ENCODE measurements at places on chromosomes 3 and 15.

GRCh38 chr3:52221141-52221562 lies 4.3 kb downstream of the TLR9 start:
- DNase-seq, result no peak

DNA sequence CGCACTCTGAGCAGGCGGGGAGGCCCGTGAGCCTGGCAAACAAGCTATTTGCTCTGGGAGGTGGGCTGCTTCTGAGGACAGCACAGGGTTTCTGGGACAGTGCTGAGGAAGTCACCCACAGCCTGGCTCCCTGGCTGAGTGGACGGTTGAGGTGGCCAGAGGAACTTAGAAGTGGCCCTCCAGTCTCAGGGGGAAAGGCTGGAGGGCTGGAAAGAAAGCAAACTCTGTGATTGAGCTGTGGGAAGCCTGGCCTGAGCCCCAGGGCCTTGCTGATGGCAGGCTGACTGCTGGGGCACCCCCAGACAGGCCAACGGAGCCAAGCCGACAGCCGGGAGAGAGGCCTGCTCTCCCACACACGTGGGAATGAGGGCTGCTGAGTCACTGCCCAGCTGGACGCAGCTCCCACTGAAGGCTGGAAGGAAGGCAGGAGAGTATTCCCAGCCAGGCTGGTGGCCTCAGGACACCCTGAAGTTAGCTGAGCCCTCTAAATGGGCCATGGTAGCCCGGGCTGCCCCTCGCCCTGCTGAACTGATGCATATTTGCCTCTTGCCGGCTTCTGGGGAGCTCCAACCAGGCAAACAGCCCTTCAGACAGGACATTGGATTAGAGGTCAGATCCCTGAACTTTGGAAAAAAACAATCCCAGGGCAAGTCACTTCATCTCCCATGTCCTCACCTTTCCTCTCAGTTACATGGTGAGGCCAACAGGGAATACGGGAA lies 98.0 kb upstream of the TLE3 start:
- no peak for DNase-seq

GRCh38 chr3:25910997-25911396 lies 121.1 kb downstream of the OXSM start:
- DNase-seq, result no peak

DNA sequence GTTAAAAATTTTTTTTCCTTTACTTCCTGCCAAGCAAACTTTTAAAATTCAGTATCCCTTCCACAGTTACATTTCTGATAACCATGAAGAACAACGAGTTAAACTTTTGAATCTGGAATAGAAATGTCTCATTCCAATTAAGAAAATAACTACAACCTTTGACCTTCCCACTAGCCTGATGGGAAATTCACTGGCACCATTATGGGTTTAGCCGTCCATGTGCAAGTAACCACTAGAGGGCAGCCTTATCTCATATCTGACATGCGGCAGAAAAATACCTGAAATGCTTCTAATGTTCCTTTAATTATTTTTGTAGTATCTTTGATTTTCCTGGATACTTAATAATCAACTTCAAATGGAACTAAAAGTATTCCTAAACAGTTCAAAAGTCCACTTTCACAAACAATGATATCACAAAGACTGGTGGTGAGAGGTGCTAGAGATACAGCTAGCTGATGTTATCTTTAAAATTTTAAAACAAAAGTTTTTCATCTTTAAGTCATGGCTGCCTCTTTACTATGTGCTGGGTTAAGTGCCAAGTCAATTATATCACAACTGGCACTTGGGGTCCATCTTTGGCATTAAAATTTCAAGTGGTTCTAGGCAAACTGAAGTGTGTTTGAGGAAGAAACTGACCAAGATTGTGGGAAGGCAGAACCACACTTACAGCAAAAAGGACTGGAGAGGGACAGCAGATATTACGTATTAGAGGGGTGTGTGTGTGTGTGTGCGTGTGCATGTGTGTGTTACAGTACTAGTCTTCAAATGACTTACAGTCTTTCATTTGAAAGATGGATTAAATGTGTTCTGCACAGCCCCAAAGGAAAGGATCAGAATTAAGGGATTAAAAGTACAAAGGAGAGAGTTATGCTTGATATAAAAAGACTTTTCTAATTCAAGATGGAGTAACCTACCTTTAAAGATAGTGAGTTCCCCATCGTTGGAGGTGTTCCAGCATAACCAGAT lies 107.1 kb upstream of the ICE2 start:
- DNase-seq, result peak; percentile 53

DNA sequence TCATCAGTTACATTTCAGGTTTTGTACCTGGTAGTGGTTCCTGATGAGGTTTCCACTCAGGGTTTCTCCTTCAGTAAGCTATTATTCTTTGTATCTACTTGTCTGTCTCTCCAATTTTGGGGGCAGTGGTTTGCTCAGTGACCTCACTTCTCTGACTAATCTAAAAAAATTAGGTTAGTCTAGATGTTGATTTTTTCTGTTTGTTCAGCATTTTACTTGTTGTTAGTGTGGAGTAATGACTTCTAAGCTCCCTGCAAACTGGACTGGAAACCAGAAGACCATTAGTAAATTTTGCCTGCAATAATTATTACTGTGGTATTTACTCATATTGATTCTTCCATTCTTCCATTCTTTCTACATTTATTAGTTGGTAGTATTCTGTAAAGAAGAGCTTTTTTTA lies 139.4 kb downstream of the SPATA16 start:
- DNase-seq, result no peak

GRCh38 chr3:9732080-9732739 lies 675 bp downstream of the BRPF1 start:
- no peak for DNase-seq

GRCh38 chr3:46321461-46322104 lies 32.3 kb upstream of the CCR2 start:
- no peak for DNase-seq

DNA sequence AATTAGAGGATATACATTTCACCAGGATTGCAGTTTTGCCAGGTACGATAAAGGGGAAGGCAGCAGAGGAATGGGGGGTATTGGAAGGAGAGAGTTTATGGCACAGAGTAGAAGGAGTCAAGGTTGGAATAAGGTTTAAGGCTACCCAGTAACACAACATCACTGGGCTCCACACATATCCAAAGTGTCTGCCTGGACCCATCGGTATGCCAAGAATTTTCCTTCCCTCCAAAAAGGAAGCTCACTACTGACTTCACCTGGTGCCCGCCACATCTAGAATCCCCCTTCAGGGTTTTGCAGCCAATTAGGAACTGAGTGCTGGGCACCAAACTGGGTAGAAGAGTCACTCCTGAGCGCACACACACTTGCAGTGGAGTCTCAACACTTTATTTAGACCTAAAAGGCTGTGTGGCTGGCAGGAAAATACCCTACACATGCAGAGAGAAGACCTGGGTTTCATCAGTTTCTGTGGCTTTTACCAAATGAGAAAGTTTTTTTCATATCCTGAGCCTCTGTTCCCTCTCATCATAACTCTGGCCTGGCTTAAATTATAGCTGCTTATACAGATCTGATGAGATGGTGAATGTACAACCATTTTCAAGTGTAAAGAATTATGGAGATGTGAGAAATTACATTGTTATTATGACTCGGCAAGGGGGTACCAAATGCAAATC lies 190.8 kb upstream of the LPP start:
- no peak for DNase-seq

DNA sequence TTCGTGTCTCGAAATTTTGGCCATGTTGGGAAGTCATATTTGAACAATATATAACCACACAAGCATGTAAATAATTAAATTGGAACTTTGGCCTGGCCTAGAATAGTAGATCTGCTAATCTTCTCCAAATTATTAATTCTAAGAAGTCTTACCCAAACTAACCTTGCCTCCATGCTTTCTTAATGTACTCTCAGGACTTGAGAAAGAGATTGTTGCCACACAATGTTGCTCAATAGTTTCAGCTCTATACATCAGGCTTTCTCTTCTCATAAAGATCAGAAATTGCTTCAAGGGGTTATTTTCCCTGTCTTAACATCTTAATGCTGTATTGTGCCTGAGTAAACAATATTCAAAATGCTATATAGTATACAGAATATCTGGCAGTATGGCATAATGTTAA lies 202.7 kb upstream of the LRIG1 start:
- no peak for DNase-seq

DNA sequence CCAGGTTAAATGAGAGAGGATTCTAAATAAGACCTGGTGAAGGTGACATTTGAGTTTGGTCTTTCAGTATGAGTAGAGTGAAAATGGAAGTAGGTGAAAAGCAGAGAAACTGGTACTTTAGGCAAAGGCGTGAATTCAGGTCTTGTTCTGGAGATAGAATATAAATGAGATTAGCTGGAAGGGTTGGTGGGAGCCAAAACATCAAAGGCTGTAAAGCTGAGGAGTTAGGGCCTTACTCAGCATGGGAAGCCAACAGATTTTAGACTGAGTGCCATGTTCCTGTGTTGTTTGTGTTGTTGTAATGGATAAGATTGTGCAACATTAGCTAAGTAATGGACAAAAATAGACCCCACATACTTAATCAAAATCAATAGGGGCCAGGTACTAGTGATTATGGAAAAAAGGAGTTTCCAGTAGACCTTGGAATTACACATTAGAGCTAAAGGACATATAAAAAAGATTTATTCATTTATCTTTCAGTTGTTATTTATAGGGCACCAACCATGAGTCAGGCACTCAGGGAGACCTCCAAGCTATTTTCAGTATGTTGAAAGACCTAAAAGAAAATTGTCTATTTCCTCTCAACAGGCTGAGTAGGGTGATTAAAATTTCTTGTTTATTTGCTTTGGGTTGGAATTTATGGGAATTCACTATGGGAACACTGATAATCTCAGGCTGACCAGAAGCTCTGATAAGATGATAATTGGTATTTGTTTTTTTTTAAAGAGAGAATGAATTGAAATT lies 20.8 kb downstream of the ARL14 start:
- no peak for DNase-seq

- DNase-seq, result no peak
Observed at GRCh38 chr3:101259485-101260341, 60.7 kb downstream of the IMPG2 start.

GRCh38 chr3:134526319-134526718 lies 40.5 kb downstream of the CEP63 start:
- no peak for DNase-seq

DNA sequence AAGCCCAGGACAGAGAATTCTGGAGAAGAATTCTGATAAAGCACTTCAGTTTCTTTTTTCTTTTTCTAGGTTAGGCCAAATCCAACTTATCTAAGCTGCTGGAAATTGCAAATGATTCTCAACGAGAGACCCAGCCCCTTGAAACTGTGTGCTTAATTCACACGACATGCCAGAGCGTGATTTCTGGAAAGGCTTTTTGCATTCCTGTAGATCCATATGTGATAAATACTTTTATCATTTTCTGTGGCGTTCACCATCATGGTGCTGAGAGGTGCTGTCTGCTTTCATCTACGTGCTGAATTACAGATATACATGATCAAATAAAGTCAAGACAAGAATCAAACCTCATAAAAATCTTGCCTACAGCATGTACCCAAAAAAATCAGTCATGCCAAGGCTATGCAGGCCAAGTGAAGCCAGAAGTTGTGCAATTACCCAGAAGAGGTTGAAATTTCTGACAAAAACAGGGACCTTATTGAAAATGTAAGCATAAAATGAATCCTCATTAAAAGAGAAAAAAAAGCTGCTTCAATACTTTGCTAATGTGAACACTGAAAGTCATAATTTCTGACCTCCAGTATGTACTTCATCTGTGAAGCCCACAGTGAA lies 10.8 kb upstream of the MEF2A start:
- DNase-seq, result no peak

- DNase-seq, result no peak
Observed at GRCh38 chr3:20810555-20810954, 624.5 kb upstream of the SGO1 start.

- no peak for DNase-seq
Observed at GRCh38 chr15:22903427-22903826, 65.0 kb downstream of the NIPA2 start.

- DNase-seq, result no peak
Observed at GRCh38 chr3:110343945-110344344, 727.7 kb upstream of the NECTIN3 start.

- no peak for DNase-seq
Observed at GRCh38 chr3:119395923-119396358, 67.5 kb downstream of the TMEM39A start.

DNA sequence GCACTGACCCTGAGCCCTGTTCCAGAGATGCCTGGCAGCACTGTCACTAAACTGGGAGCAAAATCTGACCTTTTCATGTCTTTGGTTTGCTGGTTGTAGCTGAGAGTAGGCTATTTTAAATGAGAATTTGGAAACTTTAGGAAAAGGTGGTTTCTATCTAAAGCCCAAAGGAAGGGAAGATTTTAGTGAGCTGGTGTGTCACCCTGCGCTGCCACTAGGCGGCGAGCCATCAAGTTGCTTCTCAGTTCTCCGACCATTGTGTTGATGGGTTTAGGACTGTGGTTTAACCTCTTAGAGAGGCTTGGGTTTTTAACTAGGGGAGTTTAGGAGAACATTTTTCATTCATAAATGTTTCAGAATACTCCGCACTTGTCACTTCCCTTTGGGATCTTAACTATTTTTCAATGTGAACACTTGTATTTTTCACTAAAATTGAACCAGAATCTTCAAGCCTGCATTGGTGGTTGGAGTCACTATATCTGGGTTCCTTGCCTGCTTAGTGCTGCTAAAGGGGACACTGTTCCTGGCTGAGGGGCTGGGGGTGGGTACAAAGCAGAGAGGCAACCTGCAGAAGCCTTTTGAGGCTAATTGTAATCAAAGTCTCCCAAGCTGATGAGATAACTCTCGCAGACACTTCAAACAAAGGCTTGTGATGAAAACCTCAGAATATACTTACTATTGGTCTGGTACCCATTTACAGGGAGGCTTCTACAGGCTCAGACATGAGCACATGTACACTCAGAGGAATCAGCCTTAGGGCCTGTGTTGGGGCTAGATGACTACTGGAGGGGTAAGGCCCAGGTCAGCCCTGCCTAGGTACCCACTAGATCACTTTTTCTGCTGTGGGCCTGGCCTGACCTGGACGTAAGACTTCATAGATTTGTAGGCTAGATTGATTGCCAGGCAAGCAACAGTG lies 16.8 kb downstream of the EXOSC7 start:
- DNase-seq, result no peak

- DNase-seq, result no peak
Observed at GRCh38 chr3:14474363-14475081, 65.6 kb downstream of the GRIP2 start.

GRCh38 chr3:183777016-183777618 lies 48.3 kb downstream of the MAP6D1 start:
- no peak for DNase-seq

DNA sequence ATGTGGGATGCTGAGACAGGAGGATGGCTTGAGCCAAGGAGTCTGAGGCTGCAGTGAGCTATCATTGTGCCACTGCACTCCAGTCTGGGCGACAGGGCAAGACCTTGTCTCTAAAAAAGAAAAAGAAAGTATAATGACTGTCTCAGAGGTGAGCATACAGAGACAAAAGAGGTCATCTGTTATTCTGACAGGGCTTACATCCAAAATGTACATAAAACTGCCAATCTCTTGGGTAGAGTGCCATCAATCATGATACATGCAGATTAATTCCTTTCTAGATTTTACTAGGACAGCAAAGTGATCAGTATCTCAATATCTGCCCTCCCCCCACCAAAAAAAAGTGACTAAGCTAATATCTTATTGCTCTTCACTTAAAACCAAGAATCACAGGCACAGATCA lies 41.0 kb downstream of the RFX7 start:
- DNase-seq, result no peak

Data from NCI-H1417 treated with DMSO at 0.1 percent for 48 hours (cell line).